ENCODE measurements at places on chromosomes 5 and 9. TPM values are rescaled to one million over a fixed set of nuclear protein-coding genes. Genes with fewer than 3 reads are reported as not detected.

Gene CDC25C
- total RNA-seq: 0.47 TPM

- H3K27ac ChIP-seq: no peak overlapping the region
- H3K4me1 ChIP-seq: peaks cover 8% of the 10 kb centered on the region
- no peak overlapping the region for H3K4me3 ChIP-seq
These were observed 5.8 kb downstream of the NOXA1 start for GRCh38 chr9:137428841-137429545.

DNA sequence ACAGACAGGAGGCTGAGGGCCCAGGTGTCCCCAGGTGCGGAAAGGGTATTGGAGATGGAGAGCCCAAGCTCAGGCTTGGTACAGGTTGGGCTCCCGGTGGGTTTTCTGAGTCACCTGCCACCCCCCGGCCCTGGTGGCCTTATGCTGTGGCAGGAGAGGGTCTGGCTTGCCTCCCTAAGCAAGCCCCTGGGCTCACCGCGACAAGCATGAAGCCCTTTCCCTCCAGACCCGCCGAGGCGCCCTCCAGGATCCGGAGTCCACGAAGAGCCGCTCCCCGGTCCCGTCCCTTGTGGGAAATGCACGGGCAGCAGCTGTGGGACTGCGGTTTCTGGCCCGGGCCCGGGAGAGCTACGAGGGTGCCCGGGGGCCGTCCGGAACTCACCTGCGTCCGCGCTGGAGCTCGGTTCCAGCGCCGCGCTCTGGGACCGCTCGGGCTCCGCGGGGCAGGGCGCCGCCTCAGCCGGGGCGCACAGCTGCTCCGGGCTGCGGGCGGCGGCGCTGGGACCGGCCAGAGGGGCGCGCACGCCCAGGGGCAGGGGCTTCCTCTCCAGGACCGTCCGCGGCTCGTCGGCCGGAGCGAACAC, 757 bp downstream of the SAPCD2 start:
- no peak overlapping the region for H3K27ac ChIP-seq
- H3K4me1 ChIP-seq: peaks cover 12% of the 10 kb centered on the region
- peak; percentile 45 for DNase-seq
- no peaks in the 10 kb centered on the region for H3K36me3 ChIP-seq

Gene ETF1
- 90.7 TPM for total RNA-seq

DNA sequence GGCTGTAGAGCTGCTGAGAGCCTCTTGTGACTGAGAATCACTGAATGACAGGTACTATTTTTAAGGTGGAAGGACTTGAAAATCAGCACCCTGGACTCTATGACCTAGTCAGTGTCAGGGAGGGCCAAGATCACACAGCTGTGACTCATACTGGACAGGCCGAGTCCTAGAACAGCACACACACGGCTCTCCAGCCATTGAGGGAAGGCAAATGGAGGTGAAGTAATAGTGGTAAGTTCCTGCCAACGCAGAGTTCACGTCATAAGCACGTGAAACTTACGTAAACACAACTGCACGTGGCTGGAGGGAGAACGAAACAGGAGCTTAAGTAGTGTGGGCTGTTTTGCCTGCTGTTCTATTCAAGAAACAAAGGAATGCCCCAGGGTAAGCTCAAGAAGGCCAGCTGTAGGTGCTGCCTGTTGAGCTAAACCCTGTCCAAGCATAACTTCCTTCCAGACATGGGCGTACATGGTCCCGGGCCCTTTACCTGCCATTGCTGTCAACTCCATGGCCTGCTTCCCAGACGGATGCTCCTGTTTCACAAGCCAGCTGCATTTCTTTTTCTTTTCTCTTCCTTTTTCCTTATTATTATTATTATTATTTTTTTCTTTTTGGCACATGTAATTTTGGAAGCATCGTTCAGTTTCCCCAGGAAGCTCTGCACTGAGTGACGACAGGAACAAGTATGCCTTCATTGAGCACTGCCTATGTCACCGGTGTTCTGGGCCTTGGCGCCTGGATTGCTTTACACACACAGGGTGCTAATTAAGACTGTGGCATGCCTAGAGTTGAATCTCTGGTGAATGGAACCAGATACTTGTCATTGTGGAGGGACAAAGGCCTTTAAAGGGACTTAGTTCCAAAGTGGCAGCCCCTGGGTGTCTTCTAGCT, 10.2 kb upstream of the LCP2 start:
- no peaks in the 10 kb centered on the region for H3K36me3 ChIP-seq
- H3K4me3 ChIP-seq: no peak overlapping the region
- peaks cover 67% of the 10 kb centered on the region for H3K4me1 ChIP-seq
- no peaks in the 10 kb centered on the region for H3K27me3 ChIP-seq
- DNase-seq: peak; percentile 78
- H3K27ac ChIP-seq: peak overlapping the region; percentile 41

Gene NOTCH1
- total RNA-seq: 91.4 TPM

- no peaks in the 10 kb centered on the region for H3K27me3 ChIP-seq
- H3K36me3 ChIP-seq: no peaks in the 10 kb centered on the region
- no peaks in the 10 kb centered on the region for H3K4me1 ChIP-seq
- H3K27ac ChIP-seq: no peak overlapping the region
These were observed 111.5 kb downstream of the KDM4C start for GRCh38 chr9:6869081-6869948.

DNA sequence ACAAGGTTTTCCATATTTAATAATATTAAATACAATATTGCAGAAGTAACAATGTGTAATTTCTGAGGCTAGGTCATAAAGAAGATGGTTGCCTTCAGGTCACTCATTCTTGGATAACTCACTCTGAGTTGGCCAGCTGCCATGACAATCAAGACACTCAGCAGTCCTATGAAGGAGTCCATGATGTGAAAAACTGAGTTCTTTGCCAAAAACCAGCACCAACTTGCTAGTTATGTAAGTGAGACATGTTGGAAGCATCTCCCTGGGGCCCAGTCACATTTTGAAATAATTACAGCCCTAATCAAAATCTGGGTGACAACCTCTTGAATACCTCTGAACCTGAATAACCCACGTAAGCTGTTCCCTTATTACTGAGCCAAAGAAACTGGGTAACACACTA, 453.2 kb downstream of the CDH18 start:
- H3K27ac ChIP-seq: no peak overlapping the region
- H3K36me3 ChIP-seq: no peaks in the 10 kb centered on the region
- H3K4me1 ChIP-seq: no peaks in the 10 kb centered on the region
- DNase-seq: no peak
- H3K4me3 ChIP-seq: no peak overlapping the region
- no peaks in the 10 kb centered on the region for H3K27me3 ChIP-seq

Gene SPEF2
- total RNA-seq: 17.6 TPM

Gene ECM2
- 9.4 TPM for total RNA-seq

Gene SPATA31D4
- not detected for total RNA-seq

DNA sequence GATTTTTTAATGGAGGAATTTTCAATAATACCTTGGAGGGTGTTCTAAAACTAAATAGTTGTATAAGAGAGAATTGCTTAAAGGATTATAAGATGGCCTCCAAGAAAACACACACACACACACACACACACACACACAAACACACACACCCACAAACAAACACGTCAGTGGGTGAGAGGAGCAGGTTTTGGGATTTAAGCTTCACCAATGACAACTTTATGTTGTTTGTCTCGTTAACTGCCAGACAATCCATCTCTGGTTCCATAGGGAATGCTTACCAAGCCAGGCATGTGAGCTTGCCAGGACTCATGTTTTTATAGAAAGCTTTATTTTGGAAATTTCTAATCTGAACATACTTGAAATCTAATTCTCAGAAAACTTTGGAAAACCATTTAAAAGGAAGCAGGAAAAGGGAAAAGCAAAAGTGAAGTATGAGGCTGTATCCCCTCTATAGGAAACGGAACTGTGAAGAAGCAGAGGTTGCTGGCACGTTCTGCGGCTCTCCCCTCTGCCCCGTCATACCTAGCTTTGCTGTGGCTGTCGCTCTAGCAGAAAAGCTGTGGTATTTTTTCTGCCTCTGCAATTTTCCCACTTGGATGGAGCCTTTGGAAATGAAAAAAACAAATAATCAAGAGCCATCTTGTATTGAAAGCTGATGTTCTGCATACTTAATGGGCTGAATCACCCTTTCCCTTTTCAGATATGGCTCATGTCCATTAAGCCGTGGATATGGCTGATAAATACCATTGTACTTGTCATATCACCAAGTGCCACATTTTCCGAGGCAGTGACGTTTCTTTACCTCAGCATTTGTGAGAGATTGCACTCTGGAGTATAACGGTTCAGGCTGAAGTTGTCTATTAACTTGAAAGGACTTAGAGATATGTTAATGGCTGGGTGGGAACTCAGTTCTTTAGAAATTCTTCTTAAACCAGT, 112.7 kb downstream of the NTRK2 start:
- no peaks in the 10 kb centered on the region for H3K27me3 ChIP-seq
- no peaks in the 10 kb centered on the region for H3K4me1 ChIP-seq
- no peaks in the 10 kb centered on the region for H3K36me3 ChIP-seq
- no peak overlapping the region for H3K27ac ChIP-seq
- no peak for DNase-seq

Gene AKNA
- 66.9 TPM for total RNA-seq

GRCh38 chr5:95609711-95610110, 10.2 kb upstream of the GPR150 start:
- no peaks in the 10 kb centered on the region for H3K36me3 ChIP-seq
- H3K4me1 ChIP-seq: no peaks in the 10 kb centered on the region
- DNase-seq: no peak
- H3K27me3 ChIP-seq: no peaks in the 10 kb centered on the region
- no peak overlapping the region for H3K4me3 ChIP-seq

Measured in lower lobe of right lung (tissue), 2 donors.